ENCODE measurements at places on chromosomes 12 and 14. TPM values are rescaled to one million over a fixed set of nuclear protein-coding genes. Genes with fewer than 3 reads are reported as not detected.

The ABCC9 gene
- 0.07 TPM for total RNA-seq

The SLC6A13 gene
- total RNA-seq, result 0.35 TPM

The CLEC9A gene
- not detected for total RNA-seq

The TC2N gene
- total RNA-seq, result 46.3 TPM

- DNase-seq, result no peak
- H3K4me1 ChIP-seq, result no peaks in the 10 kb centered on the region
- no peak overlapping the region for H3K4me3 ChIP-seq
- H3K36me3 ChIP-seq, result no peaks in the 10 kb centered on the region
These were observed 341.0 kb upstream of the FKBP4 start for GRCh38 chr12:2453761-2454090.

DNA sequence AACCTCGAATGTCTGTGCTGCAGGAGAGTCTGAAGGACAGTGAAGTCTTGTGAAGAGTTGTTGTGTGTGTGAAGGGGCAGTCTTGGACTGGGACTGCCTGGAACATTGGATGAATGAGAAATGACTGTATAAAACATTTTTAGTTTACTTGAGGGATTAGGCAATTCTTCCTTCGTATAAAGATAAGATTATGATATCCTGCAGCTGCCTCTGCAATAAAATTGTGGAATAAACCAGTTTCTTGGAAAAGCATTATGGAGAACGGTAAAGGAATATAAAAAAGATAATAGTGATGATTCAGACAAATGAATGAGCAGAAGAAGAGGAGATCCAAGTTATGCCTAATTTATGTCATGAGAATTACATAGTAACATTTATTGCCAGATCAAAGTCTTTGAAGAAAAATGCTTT is 30.9 kb upstream of the LUM start:
- H3K4me1 ChIP-seq, result no peaks in the 10 kb centered on the region
- DNase-seq, result no peak
- no peak overlapping the region for H3K27ac ChIP-seq
- no peaks in the 10 kb centered on the region for H3K36me3 ChIP-seq
- H3K27me3 ChIP-seq, result no peaks in the 10 kb centered on the region

GRCh38 chr12:7161811-7162210 is 27.7 kb upstream of the PEX5 start:
- peaks cover 5% of the 10 kb centered on the region for H3K4me1 ChIP-seq
- H3K27me3 ChIP-seq, result peaks cover 25% of the 10 kb centered on the region
- H3K4me3 ChIP-seq, result no peak overlapping the region
- no peak overlapping the region for H3K27ac ChIP-seq
- no peak for DNase-seq
- no peaks in the 10 kb centered on the region for H3K36me3 ChIP-seq

DNA sequence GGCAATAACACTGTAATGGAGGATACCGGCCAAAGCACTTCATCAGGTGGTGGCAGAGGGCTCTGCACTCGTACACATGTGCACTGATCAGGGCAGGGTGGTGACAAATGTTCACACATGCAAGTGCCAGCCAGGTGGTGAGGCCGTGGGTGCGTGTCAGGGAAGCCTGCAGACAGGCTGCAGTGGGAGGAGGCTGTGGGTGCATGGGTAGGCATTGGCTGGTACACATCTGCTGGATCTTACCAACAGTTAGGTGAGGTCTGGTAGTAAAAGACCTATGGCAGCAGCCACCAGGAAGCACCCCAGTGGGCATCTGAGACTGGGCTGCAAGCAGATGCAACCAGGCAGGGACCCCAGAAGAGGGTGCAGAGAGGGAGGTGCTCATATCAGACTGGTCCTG is 65.3 kb downstream of the PDE6H start:
- H3K4me3 ChIP-seq, result no peak overlapping the region
- H3K27ac ChIP-seq, result no peak overlapping the region
- DNase-seq, result no peak
- H3K36me3 ChIP-seq, result no peaks in the 10 kb centered on the region

DNA sequence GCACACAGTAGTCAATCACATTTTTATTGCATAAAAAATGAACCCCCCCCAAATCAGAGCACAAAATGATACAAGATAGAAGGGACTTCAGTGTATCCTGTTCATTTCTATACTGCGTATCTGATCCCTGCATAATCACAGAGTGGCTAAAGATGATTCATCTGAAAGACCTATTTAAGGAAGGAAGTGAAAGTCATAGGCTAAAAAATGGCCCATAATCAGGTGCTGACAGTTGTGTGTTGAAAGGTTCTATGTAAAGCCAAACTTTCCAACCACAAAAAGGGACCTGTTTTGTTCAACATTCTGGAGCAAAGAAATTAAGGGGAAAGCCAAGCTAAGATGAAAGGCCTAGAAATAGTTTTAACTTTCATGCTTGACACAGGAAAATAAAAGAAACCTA is 147.8 kb upstream of the ATP2B1 start:
- DNase-seq, result no peak
- no peak overlapping the region for H3K4me3 ChIP-seq
- H3K36me3 ChIP-seq, result peaks cover 4% of the 10 kb centered on the region
- no peaks in the 10 kb centered on the region for H3K27me3 ChIP-seq
- peak overlapping the region; percentile 30 for H3K27ac ChIP-seq

DNA sequence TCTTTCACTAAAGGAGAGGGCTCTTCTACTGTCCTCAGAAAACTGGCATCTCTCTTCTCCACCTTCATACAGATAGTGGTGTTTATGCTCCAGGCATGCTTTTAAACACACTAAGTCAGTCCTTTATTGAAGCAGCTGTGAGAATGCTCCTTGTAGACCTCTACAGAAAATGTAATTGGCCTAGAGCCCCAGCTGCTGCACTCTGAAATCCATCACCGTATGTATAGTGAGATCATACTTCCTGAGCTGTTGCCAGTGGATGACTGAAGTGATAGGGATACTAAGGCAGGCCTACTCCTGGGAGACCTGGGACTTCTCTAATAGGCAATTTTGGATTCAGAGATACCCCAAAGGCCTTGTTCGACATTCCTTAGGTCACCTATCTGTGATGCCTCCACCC is 535.4 kb downstream of the RPS29 start:
- H3K4me3 ChIP-seq, result no peak overlapping the region
- H3K36me3 ChIP-seq, result no peaks in the 10 kb centered on the region
- no peaks in the 10 kb centered on the region for H3K27me3 ChIP-seq
- DNase-seq, result no peak

DNA sequence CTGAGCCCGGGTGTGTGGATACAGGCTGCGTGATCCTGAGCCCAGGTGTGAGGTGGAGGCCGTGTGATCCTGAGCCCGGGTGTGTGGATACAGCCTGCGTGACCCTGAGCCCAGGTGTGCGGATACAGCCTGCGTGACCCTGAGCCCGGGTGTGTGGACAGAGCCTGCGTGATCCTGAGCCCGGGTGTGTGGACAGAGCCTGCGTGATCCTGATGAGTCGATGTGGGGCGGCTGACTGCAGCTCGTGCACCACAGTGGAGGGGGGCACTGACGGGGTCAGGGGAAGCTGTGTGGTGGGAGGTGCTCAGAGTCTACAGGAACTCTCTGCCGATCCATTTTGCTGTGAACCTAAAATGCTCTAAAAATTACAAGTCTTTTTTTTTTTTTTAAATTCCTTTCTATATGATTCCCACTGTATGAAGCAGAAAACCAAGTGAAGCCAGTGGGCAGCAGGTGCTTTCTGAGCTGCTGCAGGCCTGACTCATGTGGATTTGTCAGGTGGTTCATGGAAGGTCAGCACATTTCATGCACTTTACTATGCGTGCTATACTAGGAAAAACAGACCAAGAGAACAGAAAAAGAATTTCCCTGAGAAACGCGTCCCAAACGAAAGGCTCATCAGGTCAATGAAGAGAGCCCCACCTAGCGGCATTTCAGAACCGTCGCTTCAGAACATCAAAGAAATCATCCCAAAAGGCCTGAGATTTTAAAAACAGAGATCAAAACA is 19.3 kb downstream of the BRF1 start:
- no peaks in the 10 kb centered on the region for H3K27me3 ChIP-seq
- no peak for DNase-seq
- H3K4me1 ChIP-seq, result peaks cover 18% of the 10 kb centered on the region
- no peaks in the 10 kb centered on the region for H3K36me3 ChIP-seq

DNA sequence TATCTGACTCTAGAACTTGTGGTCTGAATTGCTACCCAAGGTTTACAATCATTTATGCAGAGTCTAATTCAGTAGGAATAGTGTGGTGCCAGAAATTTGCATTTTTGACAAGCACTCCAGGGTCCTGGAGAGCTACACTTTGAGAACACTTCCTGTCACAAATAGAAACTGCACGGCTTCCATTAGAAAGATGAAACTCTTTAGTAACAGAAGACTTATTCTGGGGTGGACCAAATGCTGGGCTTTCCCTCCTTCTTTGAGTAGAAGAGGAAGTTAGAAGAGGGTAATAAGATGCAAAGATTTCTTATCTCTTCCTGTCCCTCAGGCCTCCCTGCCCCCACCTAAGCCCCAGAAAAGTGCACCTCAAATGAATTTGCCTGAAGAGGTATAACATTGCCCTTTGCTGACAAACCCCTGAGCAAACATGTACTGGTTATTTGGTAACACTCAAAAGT is 28.4 kb downstream of the DGLUCY start:
- H3K27me3 ChIP-seq, result no peaks in the 10 kb centered on the region
- H3K4me3 ChIP-seq, result peak overlapping the region; percentile 13
- DNase-seq, result peak; percentile 60
- H3K4me1 ChIP-seq, result peaks cover 86% of the 10 kb centered on the region
- H3K36me3 ChIP-seq, result peaks cover 64% of the 10 kb centered on the region
- peak overlapping the region; percentile 89 for H3K27ac ChIP-seq
